ENCODE measurements at places on chromosomes 4 and X. TPM values are rescaled to one million over a fixed set of nuclear protein-coding genes. Genes with fewer than 3 reads are reported as not detected.

Gene CTAG2
- total RNA-seq = not detected

Gene EVC
- total RNA-seq = 3.2 TPM

Gene TRIM75
- not detected for total RNA-seq

Gene MAP9
- 2.7 TPM for total RNA-seq

Gene EREG
- total RNA-seq = not detected
